ENCODE measurements at places on chromosomes 11 and 22.

- DNase-seq = no peak
Observed at GRCh38 chr11:7667460-7667859, 5.8 kb downstream of the CYB5R2 start.

DNA sequence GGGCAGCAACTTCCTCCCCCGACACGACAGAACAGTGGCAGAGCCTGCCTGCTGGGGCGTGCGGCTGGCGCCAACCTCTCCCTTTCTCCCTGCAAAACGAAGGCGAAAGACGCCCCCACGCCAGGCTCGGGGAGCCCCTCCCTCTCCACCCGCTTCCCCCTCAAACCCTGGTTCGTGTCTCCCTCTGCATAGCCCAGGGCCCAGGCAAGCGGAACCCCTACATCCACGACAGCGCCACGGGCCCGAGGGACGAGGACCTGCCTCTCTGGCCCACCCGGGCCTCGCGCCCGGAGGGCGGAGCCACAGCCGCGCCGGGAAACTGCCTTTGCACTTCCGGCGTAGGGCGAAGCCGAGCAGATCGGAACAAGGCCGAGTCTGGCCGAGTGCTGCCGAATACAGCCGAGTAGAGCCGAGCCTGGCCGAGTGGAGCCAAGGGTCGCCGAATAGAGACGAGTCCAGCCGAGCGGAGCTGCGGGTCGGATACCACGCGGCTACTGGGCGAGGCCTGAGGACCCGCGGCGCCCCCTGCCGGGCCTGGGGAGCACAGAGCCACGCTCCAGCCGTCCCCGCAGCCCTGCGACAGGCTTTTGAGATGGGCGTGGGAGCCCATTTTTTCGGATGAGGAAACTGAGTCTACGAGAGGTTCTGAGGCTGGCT lies 11.2 kb upstream of the C1QTNF6 start:
- peak; percentile 100 for DNase-seq

GRCh38 chr11:120929090-120929489 lies 94.8 kb upstream of the TBCEL start:
- no peak for DNase-seq

DNA sequence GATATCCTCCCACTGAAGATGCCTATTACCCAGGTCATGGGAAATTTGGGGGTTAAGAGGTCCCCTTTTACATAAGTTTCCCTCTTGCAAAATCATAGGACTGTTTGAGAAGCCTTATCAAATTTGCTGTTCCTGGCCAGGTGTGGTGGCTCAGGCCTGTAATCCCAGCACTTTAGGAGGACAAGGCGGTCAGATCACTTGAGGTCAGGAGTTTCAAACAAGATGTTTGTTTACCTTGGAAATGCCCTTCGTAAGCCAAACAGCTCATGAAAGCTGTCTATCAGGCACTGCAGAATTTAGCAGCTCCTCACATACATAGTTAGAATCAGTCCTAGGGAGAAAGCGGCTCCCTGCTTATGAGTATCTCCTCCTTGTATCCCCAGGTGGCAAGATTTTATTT lies 4.9 kb upstream of the EI24 start:
- DNase-seq = no peak

DNA sequence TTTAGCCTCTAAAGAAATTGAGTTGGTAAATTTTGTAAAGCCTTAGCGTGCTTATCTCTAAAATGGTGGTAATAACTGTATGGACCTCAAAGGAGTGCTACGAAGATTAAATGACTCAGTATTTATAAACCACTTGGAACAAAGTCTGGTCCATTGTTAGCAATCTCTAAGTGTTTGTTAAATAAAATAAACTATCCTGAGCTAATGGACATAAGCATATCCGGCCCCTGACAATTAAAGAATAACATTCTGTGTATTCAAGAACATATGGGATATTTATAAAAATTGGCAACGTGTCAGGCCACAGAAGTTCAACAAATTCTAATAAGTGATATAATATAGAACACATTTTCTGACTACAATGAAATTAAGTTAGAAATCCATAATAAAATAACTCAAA lies 71.0 kb downstream of the MYEOV start:
- no peak for DNase-seq

DNA sequence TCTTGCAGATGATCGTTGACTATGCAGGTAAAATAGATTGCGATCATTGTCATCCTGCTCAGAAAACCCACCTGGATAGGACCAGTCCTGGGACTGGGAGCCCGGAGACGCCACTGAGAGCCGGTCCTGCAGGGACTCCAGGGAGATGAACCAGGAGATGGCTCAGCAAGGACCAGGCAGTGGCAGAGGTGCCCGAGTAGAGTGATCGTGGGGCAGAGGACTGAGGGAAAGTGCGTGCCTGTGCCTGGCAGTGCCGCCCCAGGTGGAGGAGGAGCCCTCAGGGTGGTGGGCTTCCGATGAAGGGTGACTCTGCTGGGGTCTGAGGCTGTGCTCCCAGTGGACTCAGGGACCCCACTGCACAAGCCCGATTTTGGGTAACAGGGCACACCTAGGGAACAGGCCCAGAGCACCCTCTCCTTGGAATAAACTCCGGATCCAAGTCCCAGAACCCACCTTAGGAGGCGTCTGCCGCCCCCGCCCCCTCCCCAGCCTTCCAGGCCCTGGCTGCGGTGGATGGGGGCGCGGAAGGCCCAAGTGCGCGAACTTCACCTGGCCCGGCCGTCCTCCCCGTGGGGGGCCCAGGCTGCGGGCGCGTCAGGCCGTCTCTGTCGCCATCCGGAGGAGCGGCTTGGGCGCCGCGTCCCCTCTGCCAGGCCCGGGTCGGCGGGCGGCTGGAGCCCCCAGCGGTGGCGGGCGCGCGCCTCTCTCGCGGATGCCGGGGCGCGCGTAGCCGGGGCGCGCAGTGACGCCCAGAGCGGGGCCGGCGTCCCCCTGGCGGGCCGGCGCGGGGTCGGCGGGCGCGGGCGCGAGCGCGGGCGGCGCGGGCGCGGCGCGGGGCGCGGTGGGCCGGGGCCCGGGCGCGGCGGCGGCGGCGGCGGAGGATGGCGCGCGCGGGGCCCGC lies 1338.8 kb downstream of the BRD1 start:
- DNase-seq = no peak

DNA sequence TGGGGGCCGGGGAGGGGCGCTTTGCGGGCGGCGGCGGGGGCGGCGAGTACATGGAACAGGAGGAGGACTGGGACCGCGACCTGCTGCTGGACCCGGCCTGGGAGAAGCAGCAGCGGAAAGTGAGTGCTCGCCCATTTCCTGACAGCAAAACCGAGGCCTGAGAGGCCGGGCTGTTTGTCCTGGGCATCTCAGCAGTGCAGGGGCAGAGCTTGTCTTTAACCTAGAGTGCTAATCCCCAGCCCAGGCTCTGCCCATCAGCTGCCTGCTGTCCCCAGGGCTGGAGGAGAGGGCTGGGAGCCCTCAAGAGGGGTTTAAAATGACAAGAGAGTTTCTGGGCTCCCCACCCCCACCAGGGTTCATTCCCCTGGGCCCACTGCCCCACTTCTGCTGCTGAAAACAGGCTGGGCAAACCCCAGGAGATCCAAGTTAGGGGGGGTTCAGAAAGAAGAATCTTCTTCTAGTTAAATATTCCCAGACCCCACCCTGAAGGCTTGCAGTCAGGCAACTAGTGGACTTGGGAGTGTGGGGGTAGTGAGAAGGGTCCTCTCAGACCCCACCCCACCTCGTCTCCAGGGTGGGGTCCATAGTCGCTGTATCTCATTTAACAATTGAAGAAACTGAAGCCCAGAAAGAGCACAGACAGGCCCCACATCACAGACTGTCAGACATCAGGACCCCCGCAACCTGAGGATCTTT lies 411 bp downstream of the ACTN3 start:
- DNase-seq = no peak

GRCh38 chr22:22603470-22603947 lies 40.9 kb upstream of the GGTLC2 start:
- no peak for DNase-seq

- DNase-seq = no peak
Observed at GRCh38 chr22:37910890-37911672, 5.0 kb downstream of the MICALL1 start.

- no peak for DNase-seq
Observed at GRCh38 chr11:90874281-90874680, 651.4 kb upstream of the CHORDC1 start.

DNA sequence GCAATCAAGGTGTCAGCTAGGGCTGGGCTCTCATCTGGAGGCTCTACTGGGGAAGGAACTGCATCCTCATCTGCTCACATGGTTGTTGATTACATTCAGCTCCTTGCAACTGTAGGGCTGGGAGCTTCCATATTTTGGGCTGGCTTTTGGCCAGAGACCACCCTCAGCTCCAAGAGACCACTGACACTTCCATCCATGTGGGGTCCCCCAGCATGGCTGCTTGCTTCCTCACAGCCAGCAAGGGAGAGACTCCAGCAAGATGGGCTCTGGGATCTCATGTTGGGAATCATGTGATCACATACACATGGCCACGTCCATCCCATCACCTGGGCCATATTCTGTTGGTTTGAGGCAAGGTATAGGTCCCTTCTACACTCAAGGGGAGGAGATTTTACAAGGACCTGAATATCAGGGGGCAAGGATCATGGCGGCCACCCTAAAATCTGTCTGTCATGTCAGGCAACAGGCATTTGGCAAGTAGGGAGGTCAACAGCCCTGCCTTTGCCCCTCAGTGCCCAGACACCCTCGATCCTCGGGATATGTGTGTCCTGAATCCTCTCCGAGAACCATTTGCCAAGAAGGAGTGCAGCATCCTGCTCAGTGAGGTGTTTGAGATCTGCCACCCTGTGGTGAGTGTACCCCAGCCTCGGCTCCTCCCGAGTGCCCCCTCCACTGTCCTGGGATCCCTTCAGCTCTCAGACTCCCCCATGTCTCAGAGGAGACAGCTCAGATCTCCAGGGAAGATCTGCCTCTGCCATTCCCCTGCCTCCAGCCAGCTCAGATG lies 48.7 kb downstream of the OTOG start:
- no peak for DNase-seq

- DNase-seq = peak; percentile 19
Observed at GRCh38 chr11:133134314-133135173, 397.8 kb downstream of the OPCML start.
